ENCODE measurements at places on chromosomes 5 and 9. TPM values are rescaled to one million over a fixed set of nuclear protein-coding genes. Genes with fewer than 3 reads are reported as not detected.
A peak's percentile ranks its signal among the peaks of the same experiment; 100 is the strongest.

- no peaks in the 10 kb centered on the region for H3K4me1 ChIP-seq
- no peaks in the 10 kb centered on the region for H3K27me3 ChIP-seq
- no peak overlapping the region for H3K27ac ChIP-seq
- H3K36me3 ChIP-seq: no peaks in the 10 kb centered on the region
- no peak for DNase-seq
Observed at GRCh38 chr9:71931166-71931565, 19.7 kb downstream of the C9orf85 start.

- H3K36me3 ChIP-seq: no peaks in the 10 kb centered on the region
- H3K4me1 ChIP-seq: no peaks in the 10 kb centered on the region
- DNase-seq: no peak
- no peaks in the 10 kb centered on the region for H3K27me3 ChIP-seq
- H3K27ac ChIP-seq: no peak overlapping the region
Observed at GRCh38 chr5:64792469-64792868, 23.7 kb downstream of the CWC27 start.

DNA sequence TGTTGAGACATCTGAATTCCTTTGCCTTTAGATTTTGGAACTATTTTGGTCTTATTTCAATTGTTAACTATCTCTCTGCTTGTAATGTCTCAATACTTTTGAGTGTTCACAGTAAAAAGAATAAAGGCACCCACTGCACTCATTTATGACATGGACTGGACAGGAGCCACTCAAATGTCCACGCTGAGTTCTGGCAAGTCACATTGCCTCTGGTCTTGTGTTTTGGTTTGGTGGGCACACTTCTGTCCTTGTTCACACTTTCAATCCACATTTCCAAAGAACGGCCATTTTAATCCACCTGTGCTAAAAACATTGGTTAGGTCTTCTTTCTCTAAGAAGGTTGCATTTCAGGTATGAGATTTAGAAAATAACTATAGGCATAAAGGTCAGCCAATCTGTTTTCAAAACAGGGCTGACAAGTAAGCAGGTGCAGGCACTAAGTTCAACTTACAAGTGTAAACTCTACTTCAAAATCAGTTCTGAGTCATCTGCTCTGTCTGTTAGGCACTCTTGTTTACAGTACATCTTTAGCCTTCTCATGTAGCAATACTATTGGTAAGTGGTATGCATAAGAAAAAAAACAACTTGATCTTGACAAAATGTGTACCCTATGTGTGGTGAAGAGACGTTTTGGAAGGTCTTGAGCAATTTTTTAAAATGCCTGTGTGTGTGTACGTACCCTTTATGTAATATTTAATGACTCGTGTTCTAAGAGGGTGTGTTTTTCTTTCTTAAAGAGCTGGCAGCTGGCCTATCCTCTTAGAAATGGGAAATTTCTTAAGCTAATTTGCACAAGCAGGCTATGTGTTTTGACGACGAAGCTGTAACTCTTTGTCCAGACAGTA lies 31.5 kb upstream of the ZFAND5 start:
- no peak for DNase-seq
- no peaks in the 10 kb centered on the region for H3K4me1 ChIP-seq
- H3K27ac ChIP-seq: no peak overlapping the region
- no peak overlapping the region for H3K4me3 ChIP-seq
- no peaks in the 10 kb centered on the region for H3K27me3 ChIP-seq
- H3K36me3 ChIP-seq: no peaks in the 10 kb centered on the region

DNA sequence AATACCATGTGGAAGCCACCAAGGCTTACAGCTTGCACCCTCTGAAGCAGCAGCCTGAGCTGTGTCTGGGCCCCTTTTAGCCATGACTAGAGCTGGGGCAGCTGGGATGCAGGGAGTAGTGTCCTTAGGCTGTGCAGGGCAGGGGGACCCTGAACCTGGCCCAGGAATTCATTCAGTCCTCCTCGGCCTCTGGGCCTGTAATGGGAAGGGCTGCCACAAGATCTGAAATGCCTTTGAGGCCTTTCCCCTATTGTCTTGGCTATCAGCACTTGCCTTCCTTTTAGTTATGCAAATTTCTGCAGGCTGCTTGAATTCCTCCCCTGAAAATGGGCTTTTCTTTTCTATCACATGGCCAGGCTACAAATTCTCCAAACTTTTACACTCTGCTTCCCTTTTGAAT lies 9.0 kb downstream of the GPR150 start:
- H3K27me3 ChIP-seq: no peaks in the 10 kb centered on the region
- no peak overlapping the region for H3K27ac ChIP-seq
- no peak for DNase-seq

- DNase-seq: no peak
- no peaks in the 10 kb centered on the region for H3K4me1 ChIP-seq
- H3K4me3 ChIP-seq: no peak overlapping the region
- peaks cover 17% of the 10 kb centered on the region for H3K27me3 ChIP-seq
- no peak overlapping the region for H3K27ac ChIP-seq
- H3K36me3 ChIP-seq: no peaks in the 10 kb centered on the region
Observed at GRCh38 chr5:180214870-180215770, 6.1 kb upstream of the RASGEF1C start.

DNA sequence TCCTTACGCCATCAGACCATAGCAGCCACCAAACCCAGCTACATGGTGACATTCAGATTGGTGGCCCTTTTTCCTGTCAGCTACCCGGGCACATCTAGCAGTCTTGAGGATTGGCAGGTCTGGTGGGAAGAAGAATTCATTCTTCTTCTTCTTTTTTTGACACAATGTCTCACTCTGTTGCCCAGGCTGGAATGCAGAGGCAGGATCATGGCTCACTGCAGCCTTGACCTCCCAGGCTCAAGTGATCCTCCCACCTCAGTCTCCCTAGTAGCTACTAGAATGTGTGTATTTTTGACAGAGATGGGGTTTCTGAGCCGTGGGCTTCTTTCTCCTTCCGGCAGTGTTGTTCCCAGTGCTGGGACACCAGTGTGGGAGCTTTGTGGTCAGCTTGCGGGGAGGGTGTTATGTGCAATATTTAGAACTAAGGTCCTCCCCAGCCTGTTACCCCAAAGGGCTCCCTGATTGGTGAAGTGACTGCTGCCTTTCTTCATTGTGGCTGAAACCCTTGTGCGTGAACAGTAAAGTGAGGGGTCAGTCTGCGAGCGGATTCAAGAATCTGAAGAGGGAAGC lies 3.4 kb downstream of the NTMT1 start:
- peaks cover 11% of the 10 kb centered on the region for H3K4me1 ChIP-seq
- H3K4me3 ChIP-seq: no peak overlapping the region
- DNase-seq: no peak

- no peak overlapping the region for H3K4me3 ChIP-seq
- H3K27me3 ChIP-seq: no peaks in the 10 kb centered on the region
- H3K36me3 ChIP-seq: no peaks in the 10 kb centered on the region
- no peak overlapping the region for H3K27ac ChIP-seq
- DNase-seq: no peak
Observed at GRCh38 chr5:3393920-3394597, 201.6 kb upstream of the IRX1 start.

- H3K4me1 ChIP-seq: no peaks in the 10 kb centered on the region
- no peaks in the 10 kb centered on the region for H3K27me3 ChIP-seq
- H3K4me3 ChIP-seq: no peak overlapping the region
- no peaks in the 10 kb centered on the region for H3K36me3 ChIP-seq
- H3K27ac ChIP-seq: no peak overlapping the region
Observed at GRCh38 chr5:156481741-156482140, 154.8 kb downstream of the SGCD start.

DNA sequence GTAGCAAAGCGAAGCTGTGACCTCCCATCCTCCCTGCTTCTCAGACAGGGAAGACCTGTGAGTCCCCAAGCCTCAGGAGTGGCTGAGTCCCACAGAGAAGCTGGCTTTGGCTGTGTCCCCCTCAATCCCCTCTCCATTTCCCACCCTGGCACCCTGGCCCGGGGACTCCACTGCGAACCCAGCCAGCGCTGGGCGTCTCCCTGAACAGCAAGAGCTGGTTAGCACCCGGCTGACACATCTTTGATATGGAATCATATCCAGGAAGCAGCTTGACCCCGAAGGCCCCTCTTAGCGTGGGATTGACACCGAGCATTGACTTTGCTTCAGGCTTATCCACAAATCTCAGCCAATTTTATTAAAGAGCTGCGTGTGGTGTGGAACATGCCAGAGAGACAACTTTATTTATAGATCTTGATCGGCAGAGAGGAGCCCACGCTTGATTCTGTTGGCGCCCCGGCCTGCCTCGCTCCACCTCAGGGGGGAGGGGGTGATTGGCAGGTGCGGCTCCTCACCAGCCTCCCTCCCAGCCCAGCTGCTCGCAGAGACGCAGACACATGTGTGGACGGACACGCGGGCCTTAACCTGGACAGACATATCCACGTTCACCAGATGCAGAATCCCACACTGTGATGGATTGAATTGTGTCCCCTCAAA lies 120.7 kb upstream of the MVB12B start:
- no peaks in the 10 kb centered on the region for H3K36me3 ChIP-seq
- no peaks in the 10 kb centered on the region for H3K27me3 ChIP-seq

DNA sequence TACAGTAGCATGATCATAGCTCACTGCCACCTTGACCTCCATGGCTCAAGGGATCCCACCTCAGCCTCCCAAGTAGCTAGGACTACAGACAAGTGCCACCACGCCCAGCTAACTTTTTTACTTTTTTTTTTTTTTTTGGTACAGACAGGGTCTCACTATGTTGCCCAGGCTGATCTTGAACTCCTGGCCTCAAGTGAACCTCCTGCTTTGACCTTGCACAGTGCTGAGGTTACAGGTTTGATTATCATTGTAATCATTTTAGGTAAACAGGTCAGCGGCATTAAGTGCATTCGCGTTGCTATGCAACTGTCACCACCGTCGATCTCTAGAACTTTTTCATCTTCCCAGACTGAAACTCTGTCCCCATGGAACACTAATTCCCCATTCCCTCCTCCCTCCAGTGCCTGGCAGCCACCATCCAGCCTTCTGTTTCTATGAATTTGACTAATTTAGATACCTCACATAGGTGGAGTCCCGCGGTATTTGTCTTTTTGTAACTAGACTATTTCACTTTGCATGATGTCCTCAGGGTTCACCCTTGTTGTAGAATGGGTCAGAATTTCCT lies 5.8 kb upstream of the CARD19 start:
- no peaks in the 10 kb centered on the region for H3K27me3 ChIP-seq
- DNase-seq: peak; percentile 50
- H3K4me1 ChIP-seq: no peaks in the 10 kb centered on the region
- no peak overlapping the region for H3K27ac ChIP-seq
- no peaks in the 10 kb centered on the region for H3K36me3 ChIP-seq
- H3K4me3 ChIP-seq: no peak overlapping the region

DNA sequence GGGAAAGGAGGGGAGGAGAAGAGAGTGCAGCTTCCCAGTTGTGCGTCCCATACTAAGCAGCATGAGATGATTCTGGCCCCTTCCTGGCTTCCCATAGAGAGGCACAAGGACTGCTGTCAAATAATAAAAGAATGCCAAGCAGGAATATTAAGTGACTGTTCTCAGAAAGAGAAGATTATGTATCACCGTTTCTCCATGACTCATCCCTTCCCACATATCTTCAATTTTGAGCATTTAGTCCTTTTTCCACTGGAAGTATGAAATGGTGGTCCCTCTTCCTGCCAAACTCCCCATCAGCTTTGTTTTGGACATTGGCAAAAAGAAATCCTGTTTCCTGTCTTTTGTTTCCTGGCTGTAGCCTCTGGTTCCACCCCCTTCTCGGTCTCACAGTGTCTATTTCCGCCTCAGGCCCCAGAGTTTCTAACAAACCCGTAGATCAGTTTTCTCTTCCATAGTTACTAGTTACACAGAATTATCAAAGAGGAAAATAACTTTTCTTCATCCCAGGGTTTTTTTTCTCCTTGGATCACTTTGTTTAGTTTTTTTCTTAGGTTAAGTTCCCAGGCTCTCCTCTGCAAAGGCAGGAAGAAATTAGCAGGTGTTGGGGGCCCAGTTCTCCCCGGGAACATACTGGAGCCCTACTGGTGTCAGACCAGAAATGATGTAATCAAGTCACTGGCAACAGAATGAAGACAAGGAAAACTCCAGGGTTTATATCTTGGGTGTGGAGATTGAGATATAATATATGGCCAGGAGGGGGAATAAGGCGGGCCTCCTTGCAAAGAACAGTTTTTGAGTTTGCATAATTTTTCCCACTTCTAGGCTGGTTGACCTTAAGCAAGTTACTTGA lies 26.4 kb upstream of the ARHGAP26 start:
- peak overlapping the region; percentile 78 for H3K27ac ChIP-seq
- H3K4me1 ChIP-seq: peaks cover 22% of the 10 kb centered on the region
- H3K36me3 ChIP-seq: no peaks in the 10 kb centered on the region
- DNase-seq: no peak

DNA sequence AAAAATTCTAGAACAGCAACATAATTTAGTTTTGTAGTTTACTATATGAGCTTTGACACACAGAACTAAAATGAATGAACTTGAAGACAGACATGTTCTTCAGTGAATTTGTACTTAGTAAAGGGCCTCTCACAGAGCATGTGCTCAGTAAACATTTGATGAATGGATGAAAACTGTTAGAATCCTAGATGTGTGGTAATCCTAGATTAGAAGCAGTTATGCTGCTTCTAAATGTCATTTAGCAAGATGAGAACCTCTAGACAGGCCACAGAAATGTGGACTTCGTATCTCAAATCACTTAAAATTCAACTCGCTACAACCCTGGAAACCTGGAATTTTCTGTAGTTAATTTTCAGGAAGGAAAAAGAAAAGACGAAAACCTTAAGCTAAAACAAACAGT lies 8.5 kb downstream of the GOLPH3 start:
- no peaks in the 10 kb centered on the region for H3K36me3 ChIP-seq
- H3K4me3 ChIP-seq: no peak overlapping the region
- no peak overlapping the region for H3K27ac ChIP-seq

GRCh38 chr5:149988126-149988525 lies 12.3 kb downstream of the TIGD6 start:
- no peak overlapping the region for H3K4me3 ChIP-seq
- H3K4me1 ChIP-seq: no peaks in the 10 kb centered on the region
- no peaks in the 10 kb centered on the region for H3K36me3 ChIP-seq

- no peak for DNase-seq
- no peaks in the 10 kb centered on the region for H3K4me1 ChIP-seq
- H3K27ac ChIP-seq: no peak overlapping the region
- no peaks in the 10 kb centered on the region for H3K36me3 ChIP-seq
- no peak overlapping the region for H3K4me3 ChIP-seq
Observed at GRCh38 chr9:96169901-96170300, 132.1 kb downstream of the HSD17B3 start.

- DNase-seq: no peak
- no peaks in the 10 kb centered on the region for H3K27me3 ChIP-seq
- H3K4me3 ChIP-seq: no peak overlapping the region
- H3K4me1 ChIP-seq: no peaks in the 10 kb centered on the region
- H3K27ac ChIP-seq: no peak overlapping the region
Observed at GRCh38 chr5:93461756-93462155, 119.3 kb downstream of the NR2F1-AS1 start.

Gene FCHO2
- total RNA-seq: 46.7 TPM

Gene RAB3C
- 0.29 TPM for total RNA-seq

Gene TNPO1
- total RNA-seq: 105 TPM

Gene UIMC1
- total RNA-seq: 61.3 TPM

Gene PRDM9
- total RNA-seq: not detected

Gene EDIL3
- 4.6 TPM for total RNA-seq

Gene GM2A
- 58.0 TPM for total RNA-seq

Gene CAMK2A
- not detected for total RNA-seq

Data from breast epithelium (tissue), 4 donors.